NCI-H510A (cell line): ENCODE measurements at places on chromosomes 6 and 20.

GRCh38 chr6:13103169-13103568, 225.2 kb downstream of the TBC1D7 start:
- DNase-seq: no peak

- no peak for DNase-seq
Observed at GRCh38 chr6:42113936-42114636, 28.3 kb downstream of the C6orf132 start.

DNA sequence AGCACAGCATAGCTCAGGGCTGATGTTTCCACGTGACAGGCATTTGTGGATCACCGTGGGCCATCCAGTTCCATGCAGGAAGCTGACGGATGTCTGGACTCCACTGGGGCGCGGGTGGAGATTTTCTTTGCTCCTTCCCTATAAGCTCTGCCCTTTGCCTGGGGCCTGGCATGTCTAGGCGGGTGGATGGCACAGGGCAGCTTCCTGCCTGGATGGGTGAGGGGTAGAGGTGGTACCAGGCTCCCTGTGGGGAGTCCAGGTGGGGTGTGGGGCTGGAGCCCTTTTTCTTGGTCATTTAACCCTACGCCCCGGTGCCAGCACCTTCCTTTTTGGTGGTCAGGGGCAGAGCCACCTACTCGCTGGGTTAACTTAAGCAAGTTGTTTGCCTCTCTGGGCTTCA, 10.4 kb downstream of the FAM110A start:
- no peak for DNase-seq

GRCh38 chr6:34025861-34026260, 120.0 kb downstream of the GRM4 start:
- DNase-seq: no peak

GRCh38 chr6:36985808-36986703, at the start of gene MTCH1:
TSS of gene MTCH1 (minus strand) at chr6:36986196. CDS start at chr6:36986173, 23 bp downstream.
- peak; percentile 86 for DNase-seq

DNA sequence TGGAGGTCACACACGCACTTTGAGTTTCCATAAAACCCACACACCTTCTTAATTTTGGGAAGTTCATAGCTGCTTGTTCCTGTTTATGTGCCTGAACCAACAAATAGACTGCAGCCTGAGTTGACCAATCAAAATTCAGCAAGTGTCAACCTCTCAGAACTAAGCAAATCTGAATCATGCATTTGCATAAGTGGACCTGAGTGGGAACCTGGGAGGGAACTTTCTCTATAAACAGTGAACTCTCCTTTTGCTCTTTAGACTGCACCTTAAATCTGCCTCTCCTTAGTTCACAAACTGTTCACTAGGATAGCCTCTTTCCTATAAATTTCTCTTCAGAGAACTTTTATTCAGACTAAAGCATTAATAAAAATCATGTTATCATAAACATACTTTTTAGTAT, 37.9 kb downstream of the SLC17A1 start:
- no peak for DNase-seq

- peak; percentile 22 for DNase-seq
Observed at GRCh38 chr6:152207915-152208714, 400.6 kb downstream of the ESR1 start.

- DNase-seq: no peak
Observed at GRCh38 chr6:43757966-43758616, 11.9 kb upstream of the VEGFA start.

DNA sequence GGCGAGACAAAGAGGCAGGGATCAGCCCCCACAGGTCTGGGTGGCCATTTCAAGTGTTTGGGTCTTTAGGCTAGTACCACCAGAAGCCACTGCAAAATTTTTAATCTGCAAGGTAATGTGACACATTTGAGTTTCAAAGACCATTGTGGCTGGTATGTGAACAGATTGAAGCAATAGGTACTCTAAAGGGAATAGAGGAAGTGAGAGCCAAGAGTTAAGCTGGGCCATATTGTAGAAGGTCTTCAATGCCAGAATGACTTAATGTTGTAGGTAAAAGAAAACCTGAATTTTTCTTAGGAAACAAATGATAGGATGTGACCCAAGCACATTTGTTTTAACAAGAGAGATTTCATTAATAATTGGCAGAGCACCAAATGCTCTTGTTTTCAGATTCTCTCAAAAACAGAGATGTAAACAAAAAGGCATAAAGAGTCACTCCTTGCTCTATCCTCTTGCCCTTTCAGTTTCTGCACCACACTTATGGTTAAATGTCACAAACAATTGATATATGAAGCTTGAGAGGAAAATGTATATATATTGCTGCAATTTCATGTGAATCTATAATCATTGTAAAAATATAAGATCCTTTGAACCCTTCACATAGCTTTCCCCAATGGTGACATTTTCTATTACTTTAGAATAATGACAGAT, 307.1 kb upstream of the PLN start:
- no peak for DNase-seq

DNA sequence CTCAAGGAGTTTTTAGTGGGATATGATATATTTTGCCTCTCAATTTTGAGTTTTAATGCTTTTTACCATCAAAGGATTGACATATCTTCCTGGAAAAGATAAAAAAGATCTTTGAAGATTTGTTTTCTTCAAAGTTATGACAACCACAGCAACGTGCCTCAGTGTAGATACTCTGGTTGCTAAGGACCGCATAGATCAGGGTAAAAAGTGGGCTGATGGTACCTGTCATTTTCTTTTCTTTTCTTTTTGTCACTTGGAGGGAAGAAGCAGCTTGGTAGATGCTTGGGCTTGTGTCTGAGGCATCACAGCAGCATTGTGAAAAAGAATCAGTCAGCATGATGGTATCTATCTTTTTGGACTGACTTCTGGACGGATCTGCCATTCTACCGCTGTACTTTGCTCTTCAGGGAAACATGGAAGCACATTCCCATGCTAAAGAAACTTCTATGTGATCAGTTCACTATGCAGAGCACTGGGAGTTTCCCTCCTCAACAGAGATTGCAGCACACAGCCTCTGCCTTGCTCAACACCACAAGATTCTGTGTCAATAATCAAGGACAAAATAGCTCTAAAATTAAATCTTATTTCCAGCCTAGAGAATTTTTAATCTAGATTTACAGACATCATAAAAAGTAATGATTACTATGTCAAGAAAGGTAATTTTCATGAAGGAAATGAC, 54.8 kb upstream of the SGK1 start:
- no peak for DNase-seq

GRCh38 chr6:149060300-149060984, 257.1 kb upstream of the TAB2 start:
- peak; percentile 16 for DNase-seq

DNA sequence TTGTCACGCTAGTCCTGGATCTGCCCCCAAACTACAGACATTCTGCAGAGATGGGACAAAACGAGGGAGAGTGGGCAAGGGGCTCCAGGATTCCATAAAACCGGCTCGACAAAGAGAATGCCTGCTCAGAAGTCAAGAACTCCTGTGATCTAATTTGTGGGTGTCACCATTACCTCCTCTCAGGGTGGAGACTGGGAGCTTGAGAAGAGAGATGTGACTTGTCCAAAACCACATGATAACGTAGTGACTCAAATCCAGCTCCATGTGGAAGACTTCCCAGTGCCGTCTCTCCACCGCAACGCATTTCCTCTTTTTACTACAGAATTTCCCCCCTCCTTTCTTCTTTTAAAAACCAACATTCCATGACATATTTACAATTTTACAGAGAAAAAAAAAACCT, 44.3 kb downstream of the TRERF1 start:
- no peak for DNase-seq

- no peak for DNase-seq
Observed at GRCh38 chr6:151087861-151088598, 151.7 kb upstream of the AKAP12 start.

DNA sequence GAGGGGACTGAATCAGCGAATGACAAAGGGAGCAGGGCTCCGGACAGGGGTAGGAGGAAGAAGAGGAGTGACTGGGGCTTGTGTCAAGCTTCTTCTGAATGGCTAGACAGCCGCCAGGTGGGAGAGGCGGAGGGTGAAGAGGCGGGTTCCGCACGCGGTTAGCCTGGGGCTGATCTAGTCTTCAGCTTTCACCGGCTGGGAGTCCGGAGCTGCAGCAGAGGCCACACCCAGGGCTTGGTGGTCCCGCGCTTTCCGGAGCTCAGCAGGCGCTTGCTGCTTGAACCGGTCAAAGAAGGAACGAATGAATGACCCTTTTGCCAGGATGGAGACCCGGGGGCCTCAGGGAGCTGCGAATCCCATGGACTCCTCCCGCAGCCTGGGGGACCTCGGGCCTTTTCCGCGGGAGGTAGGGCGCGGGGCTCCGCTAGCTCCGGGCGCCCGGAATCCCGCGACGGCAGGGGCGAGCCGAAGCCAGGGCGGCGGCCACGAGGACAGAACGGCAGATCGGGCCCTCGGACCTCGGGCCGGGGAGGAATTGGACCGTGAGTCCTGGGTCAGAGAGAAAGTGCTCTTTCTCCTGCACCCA, at the start of gene C6orf141:
C6orf141 (plus strand) TSS at position 177 of the 586 bp plus-strand sequence; CDS start at position 302, 125 bp downstream.
- DNase-seq: peak; percentile 87

- no peak for DNase-seq
Observed at GRCh38 chr6:108453601-108454185, 107.0 kb upstream of the FOXO3 start.

DNA sequence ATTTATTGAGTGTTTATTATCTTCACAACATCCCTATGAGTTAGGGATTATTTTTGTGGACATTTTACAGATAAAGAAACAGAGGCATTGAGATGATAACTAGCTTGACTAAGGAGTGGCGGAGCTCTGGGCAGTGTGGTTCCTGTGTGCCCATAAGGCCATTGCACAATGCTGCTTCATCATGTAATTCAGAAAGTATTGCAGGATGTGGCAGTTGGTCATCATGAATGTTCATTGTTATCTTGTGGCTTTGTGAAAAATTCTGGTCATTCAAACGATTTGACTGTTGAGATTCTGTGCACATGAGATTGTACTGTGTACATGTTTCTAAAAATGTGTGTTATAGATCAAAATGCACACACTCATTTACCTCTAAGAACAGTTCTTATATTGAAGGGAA, 150.8 kb downstream of the ESR1 start:
- no peak for DNase-seq

GRCh38 chr20:64095927-64096326, 11.4 kb downstream of the NPBWR2 start:
- DNase-seq: no peak

- no peak for DNase-seq
Observed at GRCh38 chr6:46058951-46059350, 43.3 kb upstream of the CLIC5 start.

DNA sequence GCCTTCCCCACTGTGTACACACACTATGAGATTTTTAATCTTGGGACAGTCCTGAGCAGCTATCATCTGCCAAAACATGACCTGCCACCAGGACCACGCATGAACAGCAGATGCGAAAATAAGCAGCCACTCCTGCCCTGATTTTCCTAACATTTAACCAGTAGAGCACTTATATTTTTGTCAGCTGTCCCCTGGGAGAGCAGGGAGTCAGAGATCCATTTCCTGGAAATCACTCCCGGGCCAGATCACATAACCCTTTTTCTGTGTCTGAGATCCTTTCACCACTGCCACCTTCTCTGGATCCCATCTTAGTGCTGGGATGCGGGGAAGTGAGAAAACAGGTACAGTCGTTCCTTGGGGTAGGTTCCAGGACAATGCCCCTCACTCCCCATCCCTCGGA, 5.7 kb downstream of the SDCBP2 start:
- no peak for DNase-seq

DNA sequence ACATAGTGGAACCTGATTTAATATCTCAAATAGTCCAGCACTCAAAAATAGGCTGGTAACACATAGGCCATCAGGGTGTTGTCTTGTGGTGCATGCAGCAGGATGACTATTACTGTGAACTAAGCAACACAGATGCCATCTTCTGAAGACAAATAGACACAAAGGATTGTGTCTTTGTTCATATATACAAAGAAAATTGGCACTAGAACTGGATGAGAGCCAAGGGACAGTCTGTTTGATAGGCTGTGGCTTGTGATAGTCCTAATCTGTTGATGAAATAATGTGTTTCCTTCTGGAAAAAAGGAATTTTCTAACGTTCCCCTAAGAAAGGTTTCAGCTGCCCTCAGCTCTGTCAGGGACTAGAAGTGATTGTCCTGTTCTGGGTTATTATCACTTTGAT, 129.8 kb downstream of the TPBG start:
- no peak for DNase-seq

DNA sequence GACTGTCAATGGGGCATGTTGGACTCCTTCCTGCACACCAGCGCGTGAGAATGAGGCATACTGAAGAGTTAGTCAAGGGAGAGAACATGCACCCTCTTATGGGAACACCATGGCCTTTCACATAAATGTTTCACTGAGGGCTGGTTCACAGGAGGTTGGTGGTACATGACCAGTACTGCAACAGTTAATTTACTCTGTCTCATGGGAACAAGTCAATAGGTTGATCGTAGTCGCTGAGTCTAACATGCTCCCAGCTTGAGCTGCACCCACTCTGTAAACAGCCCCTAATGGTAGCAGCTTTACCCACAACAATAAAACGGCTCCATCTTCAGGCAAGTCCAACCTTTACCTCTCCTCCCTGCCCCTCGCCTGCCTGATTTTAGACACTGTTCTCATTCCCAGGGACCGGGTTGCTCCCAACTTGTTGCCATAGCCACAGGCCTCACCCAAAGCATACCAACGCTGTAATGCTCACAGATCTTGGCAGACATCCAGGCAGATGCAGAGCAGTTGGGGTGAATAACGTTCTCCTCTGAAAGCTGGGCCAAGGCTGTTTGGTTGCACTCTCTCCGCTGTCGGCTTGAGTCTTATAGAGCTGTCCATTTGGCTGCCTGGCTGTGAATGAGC, 111.3 kb downstream of the LY86 start:
- DNase-seq: peak; percentile 63

GRCh38 chr20:3177746-3178485, 4.6 kb upstream of the LZTS3 start:
- DNase-seq: no peak

DNA sequence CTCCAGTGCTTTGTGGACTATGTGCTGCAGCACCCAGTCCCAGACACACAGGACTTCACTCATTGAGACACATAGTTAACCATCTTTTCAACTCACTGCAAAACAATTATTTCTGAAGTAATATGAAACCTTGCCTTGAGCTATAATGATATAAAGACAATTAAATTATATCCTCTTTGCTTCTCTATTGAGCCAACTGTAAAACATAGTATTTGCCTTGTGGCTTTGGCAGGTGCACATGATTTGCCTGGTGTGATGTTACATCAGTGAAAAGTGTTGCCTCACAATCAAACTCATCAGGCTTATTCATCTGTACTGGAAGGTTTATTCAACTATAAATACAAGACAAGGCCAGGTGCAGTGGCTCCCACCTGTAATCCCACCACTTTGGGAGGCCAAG, 80.6 kb downstream of the NCOA7 start:
- DNase-seq: peak; percentile 12
